ENCODE measurements at places on chromosomes 2 and 18.

DNA sequence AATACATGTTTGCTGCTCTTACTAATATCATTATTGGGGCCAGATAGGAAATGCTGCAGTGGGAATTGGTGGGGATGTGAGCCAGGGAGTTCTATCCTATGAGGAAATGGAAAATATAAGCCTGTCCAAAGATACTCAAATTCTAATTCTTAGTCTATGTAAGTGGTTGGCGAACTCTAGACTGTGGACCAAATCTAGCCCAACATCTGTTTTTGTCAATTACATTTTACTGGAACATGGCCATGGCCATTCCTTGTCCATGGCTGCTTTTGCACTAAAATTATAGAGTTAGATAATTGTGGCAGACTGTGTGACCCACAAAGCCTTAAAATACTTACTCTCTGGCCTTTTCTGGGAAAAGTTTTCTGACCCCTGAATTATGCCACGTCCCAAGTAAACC lies 113.3 kb downstream of the MGAT5 start:
- no peak for DNase-seq

- DNase-seq, result no peak
Observed at GRCh38 chr2:99861376-99861760, 281.0 kb downstream of the AFF3 start.

DNA sequence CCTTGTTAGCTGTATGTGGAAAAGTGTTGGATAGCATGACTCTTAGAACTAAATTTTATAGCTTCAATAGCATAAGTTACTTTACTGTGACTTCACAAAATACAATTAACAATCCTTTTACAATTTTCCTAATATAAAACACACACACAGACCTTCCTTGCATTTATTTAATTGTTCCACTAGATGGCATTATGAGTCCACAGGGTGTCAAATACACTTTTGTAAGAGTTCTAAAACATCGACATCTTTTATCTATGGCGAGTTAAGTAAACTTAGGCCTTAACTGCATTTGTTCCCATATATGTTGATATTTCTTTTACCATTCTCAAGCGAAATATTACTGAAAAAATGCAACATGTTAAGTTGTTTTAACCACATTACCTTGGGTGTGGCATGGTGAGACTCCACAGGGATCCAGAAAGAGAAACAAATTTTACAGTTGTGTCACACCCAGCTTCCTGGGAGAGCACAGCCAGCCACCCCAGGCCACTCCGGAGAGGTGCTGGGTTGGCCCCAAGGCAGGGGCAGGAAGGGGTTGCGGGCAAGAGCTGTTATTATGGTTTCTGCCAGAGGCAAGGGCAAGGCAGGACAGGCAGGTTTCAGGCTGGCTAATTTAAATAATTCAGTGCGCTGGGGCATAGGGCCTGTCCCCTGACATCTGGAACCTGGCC lies 312.4 kb upstream of the MC4R start:
- DNase-seq, result no peak

DNA sequence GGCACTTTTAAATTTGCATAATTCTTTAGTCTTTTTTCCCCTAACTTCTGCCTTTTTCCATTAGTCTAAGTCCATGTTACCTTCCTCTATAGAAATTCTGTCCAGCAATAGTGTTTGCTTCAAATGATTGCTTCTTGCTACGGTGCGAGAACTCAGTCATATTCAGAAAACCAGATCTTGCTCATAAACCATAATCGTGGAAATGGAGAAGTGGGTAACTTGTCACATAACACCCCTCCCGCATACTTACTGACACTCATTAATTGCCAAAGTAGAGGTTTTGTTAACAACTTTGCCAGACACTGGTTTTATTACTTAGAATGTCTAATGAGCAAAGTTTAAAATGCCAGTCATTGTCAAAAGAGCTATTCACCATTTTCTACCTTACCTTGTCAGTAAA lies 94.3 kb upstream of the TWSG1 start:
- DNase-seq, result no peak

DNA sequence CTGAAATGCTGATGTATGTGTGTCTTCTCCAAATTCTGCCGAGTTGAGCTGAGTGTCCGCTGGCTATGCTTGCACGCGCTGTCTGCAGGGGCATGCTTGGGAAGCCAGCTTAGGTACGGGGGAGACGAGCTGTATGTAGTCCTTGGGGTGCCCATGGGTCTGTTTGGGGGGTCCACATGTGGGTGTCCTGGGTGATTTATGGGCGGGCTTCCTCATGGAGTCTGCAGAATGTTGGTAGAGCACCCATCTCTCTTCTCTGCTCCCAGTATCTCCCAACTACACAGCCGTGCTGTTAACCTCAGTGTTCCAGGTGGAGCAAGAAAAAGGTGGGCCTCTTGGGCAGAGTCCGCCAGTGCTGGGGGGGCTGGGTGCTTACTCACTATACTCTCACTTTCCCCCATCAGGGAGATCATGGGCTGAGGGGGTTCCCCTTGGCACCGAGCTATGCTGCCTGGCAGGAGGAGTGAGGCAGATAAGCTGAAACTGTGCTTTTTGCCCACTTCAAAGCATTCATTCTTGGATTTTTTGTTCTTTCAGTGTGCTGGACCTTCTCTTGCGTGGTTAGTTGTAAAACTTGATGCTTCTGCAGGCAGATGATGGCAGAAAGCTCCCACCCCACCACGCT lies 128.2 kb upstream of the ALKAL2 start:
- DNase-seq, result no peak

DNA sequence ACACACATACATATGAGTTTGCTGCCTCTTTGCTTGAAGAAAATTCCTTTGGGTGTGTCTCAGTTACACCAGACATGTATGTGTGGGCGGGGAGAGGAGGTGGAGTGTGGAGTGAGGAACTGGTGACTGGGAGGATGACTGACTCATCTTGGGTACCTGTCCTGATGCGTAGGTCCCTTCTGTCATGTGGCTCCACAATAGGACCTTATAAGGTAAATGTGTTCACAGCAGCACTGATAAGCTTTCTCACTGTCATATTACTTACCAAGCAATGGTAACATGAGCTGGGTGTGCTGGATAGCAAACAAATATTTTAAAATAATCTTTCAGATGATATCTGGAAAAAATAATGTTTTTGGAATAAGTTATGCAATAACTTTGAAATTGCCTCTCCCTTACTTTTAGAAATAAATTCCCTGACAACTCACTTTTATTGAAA lies 45.1 kb downstream of the SLC9A2 start:
- DNase-seq, result no peak

DNA sequence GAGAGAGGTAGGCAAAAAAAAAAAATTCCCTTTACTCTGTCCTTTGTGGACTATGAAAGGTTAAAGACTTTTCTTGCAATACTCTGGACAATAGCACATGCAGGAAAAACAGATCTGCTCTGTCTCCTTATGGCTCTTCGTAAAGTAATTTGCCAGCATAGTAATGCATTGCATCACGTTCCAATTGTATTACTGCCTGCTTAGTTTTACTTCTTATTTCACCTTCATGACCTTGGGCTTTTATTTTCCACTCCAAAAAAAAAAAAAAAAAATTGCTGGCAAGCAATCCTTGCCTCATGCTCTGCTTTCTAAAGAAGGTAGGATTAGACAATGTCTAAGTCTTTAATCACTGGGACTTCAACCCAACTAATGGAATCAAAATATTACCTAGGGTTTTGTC lies 1802.7 kb downstream of the SUCLG1 start:
- DNase-seq, result no peak

DNA sequence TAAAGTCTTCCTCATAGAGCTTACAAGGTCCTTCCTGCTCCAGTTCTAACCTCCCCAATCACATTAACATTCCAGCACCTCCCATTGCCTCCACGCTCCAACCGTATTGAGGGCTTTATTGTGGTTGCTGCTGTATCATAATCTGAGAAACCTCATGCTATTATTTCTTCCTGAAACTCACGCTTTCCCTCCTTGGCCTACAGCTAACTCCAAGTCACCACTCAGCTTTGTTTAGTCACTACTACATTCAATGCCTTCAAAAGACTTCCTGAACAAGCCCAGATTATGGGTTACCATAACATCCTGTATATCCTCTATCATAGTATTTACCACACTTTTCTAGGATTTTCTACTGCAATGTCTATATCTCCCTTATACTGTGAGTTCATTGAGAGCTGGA lies 230.4 kb downstream of the IKZF2 start:
- DNase-seq, result no peak

DNA sequence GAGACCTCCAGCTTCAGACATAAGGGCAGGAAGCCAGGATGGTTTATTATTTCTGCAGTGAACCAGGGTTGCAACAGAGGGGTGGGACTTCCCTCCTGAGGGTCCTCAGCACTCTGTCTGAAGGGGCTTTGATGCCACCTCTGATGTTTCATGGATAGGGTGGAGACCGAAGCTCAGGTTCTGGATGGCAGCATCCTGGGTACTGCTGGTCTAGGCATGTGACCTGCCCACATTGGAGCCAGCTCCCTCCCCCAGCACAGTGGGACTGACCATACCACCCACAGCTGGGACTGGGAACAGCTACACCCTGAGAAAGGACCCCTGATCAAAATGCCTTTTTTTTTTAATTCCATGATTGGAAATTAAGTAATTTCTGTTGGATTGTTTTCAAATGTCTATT lies 355.2 kb downstream of the ZNF516 start:
- DNase-seq, result no peak

GRCh38 chr18:51666763-51667191 lies 469.3 kb upstream of the MEX3C start:
- DNase-seq, result no peak

DNA sequence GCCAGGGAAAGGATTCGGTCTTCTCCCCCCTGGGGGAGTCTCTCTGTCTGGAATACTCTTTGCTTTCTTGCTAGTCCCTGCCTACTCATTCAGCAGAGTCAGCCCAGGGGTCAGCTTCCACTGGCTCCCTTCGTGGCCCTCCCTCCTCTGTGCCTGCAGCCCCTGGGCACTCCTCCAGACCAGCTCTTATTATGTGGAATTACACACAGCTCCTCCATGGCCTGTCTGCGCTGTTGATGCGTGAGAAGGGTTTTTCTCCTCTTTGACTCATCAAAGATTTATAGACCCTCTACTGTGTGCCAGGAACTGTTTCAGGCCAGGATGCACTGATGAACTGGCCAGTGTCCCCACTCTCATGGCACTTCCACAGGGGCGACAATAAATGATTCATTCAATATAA lies 44.4 kb downstream of the ST8SIA5 start:
- DNase-seq, result no peak

- peak; percentile 24 for DNase-seq
Observed at GRCh38 chr18:77650799-77651385, 401.2 kb downstream of the GALR1 start.

DNA sequence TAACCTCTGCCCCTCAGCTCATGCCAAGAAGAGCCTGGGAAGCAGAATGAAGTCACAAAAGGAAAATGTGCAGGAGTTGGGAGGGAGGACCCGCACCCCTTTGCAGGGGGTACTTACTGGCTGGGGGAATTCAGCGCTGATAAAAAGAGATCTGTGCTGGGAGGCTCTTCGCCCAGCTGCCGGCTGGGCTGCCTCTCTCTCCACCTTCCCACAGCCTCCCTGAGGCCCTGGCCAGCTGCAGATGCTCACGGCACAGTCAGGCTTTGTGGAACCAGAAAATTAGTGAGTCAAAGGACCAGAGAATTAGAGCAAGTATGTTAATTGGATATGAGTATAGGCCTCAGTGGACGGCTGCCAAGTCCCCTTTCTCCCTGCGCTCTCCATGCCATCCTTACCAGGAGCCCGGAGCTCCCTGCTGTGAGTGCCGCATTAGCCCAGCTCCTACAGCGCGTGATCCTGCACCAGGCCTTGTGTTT lies 181.7 kb upstream of the SH3BP4 start:
- no peak for DNase-seq

DNA sequence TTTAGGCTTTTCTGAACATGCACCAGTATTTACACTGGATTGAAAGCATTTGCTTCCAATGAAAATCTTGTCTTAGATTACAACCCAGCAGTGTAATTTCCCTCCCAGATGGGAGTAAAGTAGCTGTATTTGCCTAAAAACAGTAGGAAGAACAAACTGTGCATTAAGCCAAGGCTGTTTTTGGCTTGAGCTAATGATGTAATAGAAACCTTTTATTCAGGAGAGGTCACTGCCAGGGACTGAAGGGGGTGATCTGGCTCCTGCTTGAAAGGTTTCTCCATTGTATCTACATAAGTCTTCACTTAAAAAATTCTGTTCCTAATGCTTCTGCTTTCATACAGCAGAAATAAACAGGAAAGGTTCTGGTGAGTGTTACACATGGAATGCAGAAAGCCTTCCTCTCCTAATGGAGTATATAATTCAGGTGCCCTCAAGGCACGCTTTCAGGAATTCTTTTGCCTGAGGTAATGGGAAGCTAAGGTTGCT lies 74.4 kb downstream of the MEIS1 start:
- DNase-seq, result no peak

DNA sequence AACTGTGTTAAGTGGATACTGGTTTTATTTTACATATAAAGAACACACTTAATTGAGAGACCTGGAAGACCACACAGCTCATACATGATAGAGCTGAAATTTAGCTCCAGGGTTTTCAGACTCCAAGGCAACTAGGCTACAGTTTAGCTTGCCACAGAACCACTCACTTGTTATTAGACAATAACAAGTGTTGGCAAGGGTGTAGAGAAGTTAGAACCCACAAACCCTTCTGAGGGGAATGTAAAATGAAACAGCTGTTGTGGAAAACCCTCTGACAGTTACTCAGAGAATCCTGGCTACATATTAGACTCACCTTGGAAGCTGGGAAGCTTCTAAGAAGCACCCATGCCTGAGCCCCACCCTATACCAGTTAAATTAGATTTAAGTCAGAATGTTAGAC lies 75.3 kb downstream of the MAP3K20 start:
- no peak for DNase-seq

- peak; percentile 20 for DNase-seq
Observed at GRCh38 chr2:218010140-218010983, 7.6 kb upstream of the TNS1 start.

GRCh38 chr2:241857572-241858121 lies 1.0 kb downstream of the PDCD1 start:
- no peak for DNase-seq

DNA sequence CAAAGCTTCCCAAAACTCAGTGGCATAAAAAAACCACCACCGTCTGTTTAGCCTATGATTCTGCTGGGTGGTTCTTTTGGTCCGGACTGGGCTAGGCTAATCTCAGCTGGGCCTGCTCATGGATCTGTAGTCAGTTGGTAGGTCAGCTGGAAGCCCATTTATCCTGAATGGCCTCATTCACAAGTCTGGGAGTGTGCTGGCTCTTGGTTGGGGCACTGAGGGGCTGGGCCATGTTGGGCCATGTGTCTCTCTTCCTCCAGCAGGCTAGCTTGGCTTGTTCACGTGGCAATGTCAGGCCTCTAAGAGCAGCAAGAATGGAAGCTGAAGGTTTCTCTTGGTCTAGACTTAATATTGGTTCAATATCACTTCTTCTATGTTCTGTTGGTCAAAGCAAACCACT lies 95.7 kb upstream of the HS6ST1 start:
- no peak for DNase-seq

Data from CD4-positive, alpha-beta T cell treated with Interferon gamma for 1 hour (primary cell).